ENCODE measurements at places on chromosomes 7 and 10.

DNA sequence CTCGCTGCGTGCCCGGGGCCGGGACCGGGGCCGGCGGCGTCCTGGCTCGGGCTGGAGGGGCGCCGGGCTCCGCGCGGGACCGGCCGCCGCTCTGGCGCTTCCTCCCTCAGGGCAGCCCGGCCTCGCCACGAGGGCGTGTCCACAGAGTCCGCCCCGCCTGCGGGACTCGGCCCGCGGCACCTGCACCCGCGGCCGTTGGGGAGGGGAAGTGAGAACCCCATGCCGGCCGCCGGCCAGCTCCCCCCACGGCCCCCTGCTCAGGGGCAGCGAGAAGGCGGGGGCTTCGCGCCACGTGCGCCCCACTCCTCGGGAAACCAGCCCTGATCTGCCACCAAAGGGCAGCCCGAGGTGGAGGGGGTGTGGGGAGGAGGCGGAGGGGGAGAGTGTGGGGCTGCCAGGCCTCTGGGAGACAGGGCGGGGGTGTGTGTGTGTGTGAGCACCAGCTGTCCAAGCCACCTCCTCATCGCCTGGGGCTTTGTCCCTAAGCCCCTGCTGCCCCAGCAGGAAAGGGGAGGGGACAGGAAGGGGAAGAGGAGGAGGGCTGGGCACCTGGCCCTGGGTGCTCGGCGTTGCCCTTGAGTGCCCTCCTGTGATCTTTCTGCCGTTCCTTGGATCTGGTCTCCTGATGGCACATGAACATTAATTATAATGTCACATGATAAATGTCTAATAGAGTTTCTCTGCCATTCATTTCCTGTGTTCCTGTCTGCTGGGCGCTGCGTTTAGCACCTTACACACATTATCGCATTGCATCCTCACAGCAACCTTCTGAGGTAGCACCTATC is at the start of gene PIK3AP1:
Gene PIK3AP1 (minus strand): TSS at position 93 of the 785 bp plus-strand sequence. CDS start 120 bp downstream, outside the sequence.
- peak; percentile 55 for DNase-seq

DNA sequence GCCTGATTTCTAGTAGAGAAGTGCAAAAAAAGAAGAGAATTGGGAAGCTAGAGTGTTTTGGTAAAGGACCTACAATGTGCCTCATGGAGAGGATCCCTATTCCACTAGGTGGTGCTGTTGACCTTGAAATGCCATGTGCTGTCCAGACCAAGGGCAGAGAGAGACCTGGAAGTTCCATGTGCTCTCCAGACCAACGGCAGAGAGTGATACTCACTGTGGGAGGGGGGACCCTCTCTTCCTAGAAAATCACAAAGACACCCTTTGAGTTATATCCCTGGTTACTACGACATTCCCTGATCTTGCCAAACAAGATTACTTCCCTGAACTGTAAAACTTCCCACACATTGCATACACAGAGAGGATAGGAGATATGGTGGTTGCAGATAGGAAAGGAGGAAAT is 212.7 kb upstream of the ZNF804B start:
- peak; percentile 31 for DNase-seq

DNA sequence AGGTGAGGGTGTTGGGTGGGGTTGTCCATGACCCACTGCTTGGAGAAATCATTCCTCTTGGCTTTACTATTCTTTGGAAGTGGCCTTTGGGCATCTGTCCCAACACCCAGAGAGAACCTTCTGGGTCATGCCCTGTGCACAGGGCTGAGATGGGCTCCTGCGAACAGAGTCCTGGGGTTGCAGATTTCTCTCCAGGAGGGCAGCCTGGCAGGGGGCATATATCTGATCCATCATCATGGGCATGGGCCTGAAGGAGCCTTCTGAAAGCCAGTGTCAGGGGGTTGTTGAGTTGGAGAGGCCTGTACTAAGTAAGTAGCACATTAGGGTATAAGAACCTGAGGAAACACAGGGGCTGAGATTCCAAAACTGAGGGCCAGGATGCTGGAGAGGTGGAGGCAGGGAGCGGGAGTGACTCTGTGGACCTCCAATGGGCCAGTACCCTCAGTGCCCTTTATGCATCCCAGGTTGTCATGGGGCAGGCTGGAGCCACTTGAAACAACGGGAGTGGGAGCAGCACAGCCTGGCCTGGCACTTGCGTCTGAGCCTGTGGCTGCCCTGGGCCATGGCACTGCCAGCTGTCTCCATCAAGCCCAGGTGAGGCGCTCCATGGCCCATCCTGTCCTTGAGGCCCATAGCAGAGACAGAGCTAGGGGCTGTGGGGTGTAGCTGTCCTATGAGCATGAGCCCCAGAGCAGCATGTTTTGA is 203.7 kb downstream of the GRID1 start:
- DNase-seq: no peak

GRCh38 chr7:29945259-29945809 is 44.3 kb downstream of the SCRN1 start:
- DNase-seq: no peak

GRCh38 chr10:59513558-59513957 is 151.2 kb upstream of the FAM13C start:
- DNase-seq: no peak

DNA sequence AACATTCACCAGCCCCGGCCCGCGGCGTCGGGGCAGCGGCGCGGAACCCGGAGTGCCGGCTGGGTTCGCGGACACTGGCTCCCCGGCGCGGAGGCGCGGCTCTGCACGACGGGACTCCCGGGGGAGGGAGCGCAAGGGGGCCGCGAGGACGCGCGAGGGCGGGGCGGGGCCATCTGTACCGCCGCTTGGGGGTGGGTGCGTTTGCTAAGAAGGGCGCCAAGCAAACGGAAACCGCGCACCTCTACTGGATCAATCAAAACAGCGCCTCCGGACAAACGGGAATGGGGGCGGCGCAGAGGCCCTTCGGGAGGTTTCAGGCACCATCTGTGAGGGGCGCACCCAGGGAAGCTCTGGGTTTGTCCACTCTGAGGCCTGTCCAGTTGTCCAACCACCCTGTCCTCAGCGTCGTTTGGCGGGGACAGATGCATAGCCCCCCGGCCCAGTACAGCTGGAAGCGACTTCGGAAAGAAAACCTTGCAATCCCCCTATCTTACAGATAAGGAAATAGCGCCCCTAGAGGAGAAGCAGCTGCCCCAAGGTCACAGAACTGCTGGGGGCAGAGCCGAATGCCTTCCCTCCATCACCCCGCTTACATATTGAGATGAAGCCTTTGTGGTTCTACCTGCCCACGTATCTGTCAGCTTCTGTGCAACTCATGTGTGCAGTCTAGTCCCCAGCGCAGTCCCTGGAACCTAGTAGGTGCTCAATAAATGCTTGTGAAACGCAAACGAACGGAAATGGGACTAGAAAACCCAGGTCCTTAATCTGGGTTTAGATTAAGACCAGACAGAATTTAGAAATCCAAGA is 10.7 kb upstream of the SLIT1 start:
- DNase-seq: peak; percentile 75
